Breast epithelium (tissue), 4 donors: ENCODE measurements at places on chromosomes 5 and 9.

- DNase-seq: no peak
These were observed 55.3 kb downstream of the OR2K2 start for GRCh38 chr9:111274737-111275136.

- DNase-seq: no peak
These were observed 142.6 kb downstream of the KCTD16 start for GRCh38 chr5:144313147-144313726.

DNA sequence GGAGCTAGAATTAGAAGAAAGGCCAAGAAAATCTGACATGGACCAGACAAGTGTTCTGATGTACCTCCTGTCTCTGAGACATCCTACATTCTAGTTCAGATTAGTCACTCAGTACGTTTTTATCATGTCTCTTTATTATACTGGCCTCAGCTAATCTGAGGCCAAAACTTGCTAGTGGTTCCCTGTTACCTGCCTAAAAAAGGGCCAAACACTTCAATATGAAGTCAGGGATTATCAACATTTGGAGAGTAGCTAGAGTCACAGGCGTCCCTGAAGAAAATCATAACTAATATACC, 587.4 kb downstream of the PRELID2 start:
- no peak for DNase-seq

DNA sequence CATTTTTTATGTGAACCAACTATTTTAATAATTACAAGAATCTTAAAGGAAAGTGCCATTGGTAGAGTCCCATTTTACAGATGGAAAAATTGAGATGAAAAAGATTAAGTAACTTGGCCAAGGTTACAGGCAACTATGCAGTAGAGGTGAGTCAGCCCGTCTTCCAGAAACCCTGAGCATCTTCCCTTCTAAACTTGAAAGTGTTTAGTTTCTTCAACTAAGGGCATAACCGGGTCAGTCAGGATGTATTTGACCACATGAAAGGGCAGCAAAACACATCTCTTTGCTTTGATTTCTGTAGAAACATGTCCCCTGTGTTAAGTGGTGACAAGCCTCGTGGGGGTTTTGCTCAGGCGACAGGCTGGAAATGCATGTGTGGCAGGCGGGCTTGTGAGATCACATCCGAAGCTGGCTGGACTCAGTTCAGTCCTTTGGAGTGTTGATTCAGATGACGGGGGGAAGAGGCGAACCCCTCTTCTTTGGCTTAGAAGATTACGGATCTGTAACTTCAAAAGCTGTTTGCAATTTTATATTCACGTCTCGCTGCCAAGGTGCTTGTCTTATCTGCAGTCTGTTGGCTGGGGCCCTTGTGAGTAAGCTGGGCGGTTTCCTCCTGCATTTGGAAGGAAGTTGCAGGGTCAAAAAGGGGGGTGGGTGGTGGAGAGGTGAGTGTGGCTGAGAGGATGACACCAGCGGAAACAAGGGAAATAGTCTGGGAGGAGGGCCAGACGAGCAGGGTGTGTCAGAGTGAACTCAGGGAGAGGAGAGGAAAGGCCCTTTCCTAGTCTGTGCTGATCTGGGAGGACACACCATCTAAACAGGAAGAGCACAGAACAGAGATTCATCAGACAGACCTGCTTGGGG, 78.9 kb upstream of the RPS23 start:
- peak; percentile 37 for DNase-seq

DNA sequence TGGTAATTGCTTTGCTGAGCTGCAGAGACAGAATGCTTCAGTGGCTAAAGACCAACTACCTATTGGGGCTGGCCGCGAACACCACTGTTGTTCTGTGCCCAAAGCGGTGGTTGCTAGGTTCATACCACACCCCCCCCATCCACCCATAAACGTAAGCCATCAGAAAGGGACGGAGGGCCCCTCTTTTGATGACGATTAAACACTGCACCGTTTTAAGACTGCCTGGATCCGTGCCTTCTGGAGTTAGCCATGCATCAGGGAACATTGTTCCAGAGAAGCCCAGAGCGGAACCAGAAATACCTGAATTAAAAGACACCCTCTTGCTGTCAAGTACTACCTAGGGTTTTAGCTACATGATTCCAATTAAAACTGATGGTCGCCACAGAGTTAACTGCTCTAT, 369.1 kb upstream of the DAP start:
- DNase-seq: no peak

DNA sequence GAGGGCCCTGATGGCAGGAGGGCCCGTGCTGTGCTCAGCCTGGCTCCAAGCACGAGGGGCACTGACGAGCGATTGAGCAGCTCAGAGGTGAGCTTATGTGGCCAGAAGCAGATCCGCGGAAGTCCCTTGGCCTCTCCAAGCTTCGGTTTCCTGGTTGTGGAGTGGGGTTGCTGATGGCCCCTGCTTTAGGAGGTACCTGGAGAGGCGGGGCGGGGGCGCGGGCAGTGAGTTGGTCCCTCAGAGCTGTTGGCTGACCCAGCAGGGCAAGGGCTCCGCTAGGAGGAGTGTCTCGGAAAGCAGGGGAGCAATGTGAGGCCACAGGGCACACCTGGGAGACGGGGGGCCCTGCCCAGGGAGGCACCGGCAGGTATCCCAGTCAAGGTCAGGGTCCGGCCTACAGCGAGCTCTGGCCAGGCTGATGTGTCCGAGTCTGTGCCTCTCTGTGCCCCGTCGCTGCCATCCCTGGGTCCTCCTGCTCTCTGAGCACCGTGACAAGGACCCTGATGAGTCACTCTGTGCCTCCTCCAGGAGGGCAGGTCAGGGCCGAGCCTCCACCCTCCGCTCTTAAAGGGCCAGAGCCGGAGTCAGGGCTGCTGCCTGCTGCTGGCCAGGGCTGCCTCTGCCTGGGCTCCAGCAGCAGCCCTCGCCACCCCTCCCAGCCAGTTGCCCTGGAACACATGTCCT, 14.8 kb downstream of the NCS1 start:
- DNase-seq: no peak

DNA sequence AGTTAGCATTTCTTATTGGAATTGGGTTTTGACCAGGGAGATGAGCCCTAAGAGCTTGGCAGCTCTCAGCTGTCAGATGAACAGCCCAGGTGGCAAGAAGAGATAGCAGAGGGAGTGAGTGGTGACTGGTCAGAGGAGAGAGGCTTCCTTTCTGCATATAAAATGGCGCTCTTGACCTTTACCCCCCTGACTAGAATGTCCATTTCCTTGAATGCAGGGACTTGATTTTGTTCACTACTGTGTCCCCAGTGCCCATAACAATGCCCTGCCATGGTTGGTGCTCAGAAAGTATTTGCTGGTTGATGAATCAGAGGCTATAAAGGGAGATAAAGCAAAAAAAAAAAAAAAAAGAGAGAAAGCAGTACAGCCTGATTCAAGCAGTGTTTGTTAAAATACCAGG, 7.2 kb downstream of the CHMP5 start:
- DNase-seq: no peak

GRCh38 chr5:73314395-73315257, 134.0 kb downstream of the FOXD1 start:
- no peak for DNase-seq

- no peak for DNase-seq
These were observed 123.0 kb downstream of the LHX2 start for GRCh38 chr9:124134526-124134925.

DNA sequence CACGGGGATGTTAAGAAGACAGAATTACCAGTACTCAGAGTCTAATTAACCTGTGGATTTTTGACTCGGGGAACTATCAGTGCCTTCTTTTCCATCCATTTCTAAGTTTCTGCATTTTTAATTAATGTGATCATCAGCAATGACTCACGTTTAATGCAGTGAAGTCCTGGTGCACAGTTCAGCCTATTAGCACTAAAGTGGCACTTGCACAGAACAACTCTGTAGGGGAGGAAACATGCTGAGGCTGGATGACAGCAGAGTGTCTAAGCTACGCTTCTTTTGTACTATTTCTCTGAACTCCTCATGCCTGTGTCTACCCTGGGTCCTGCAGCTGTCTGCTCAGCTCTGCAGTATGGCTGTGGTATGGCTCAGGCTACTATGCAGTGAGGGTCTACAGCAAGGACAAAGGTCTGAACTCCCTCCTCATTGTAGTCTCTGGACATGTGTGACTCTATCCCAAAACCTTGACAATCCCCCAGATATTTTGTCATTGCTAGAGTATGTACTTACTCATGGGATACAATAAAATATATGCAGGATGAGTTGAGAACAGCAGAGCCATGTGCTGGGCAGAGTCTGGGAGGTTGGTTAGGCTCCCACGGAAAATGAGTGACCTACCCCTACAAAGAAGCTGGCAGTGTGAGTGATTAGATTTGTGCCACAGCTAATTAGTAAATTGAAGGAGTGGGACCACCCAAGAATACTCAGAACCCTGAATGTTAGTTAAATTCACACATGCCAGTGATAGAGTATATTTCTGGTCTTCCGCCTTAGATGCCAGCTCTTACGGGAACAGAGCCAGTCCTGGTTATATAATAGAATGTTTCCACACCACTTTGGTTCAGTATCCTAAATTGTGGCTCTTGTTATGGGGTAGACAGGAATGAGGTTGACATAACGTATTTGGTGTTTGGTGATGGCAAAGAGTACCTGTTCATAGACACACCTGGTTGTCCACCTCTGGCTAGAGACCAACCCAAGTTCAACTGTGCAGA, 148.0 kb downstream of the GHR start:
- DNase-seq: no peak

GRCh38 chr5:57718155-57718554, 235.5 kb upstream of the ACTBL2 start:
- no peak for DNase-seq

- no peak for DNase-seq
These were observed 243.0 kb downstream of the PIK3R1 start for GRCh38 chr5:68458416-68459021.

GRCh38 chr9:124479947-124480620, 27.1 kb downstream of the NR5A1 start:
- no peak for DNase-seq

- no peak for DNase-seq
These were observed 3.3 kb downstream of the RNF20 start for GRCh38 chr9:101536938-101537337.

DNA sequence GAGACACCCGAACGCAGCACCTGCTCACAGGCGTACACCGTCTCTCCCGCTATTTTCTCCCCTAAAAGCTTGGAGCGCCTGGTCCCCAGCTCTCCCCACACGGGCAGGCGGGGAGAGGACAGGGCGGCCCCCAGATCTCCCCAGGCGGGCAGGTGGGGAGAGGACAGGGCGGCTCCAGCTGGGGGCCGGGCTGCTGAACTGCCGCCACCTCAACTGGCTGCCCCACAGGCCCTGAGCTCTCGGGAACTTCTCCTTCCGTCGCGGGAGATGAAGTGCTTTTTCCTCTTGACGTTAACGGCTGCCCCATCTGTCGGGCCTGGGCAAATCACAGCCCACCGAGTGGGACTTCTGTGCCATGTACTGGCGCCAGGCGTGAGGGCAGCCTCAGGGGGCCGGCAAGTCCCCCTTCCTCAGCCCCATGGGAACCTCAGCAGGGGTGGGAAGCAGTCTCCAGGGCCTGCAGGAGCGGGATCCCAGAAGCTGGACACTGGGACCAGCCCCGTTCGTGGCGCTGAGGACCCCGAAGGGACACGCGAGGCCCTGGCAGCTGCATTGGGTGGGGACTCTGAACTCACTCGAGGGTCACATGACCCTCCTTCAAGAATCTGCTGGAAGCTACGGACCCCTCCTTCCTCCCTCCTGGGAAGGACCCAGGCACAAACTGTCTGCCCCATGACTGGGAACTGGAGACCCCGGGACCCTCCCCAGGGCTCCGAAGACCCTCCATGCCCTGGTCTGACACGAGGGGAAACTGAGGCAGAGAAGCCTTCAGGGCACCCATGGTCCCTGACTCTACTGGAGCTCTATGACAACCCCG, 5.7 kb upstream of the EGFL7 start:
- no peak for DNase-seq

- no peak for DNase-seq
These were observed 29.8 kb downstream of the SSBP2 start for GRCh38 chr5:81721049-81721448.

- DNase-seq: no peak
These were observed 935.1 kb upstream of the WWC1 start for GRCh38 chr5:167356374-167356773.

- no peak for DNase-seq
These were observed 9.1 kb downstream of the SPATA31E1 start for GRCh38 chr9:87891754-87892153.

GRCh38 chr9:110282018-110282738, 25.9 kb upstream of the TXN start:
- DNase-seq: no peak

DNA sequence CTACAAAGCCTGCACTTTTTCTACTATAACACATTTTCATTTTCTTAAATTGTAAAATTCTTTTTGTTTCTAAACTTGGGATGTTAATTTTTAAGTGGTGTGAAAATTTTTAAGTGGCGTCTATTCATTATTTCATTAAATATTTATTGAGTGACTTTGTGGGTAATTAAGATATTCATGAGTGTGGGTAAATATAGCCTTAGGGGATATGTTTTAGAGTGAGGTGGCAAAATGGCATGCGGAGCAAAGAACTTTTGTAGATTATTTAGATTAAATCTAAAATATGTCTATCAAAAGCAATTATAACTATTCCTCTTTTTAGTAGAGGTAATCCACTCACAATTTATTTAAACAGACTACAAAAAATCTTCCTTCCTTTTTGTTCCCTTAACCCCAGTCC, 188.4 kb downstream of the PCSK1 start:
- no peak for DNase-seq

DNA sequence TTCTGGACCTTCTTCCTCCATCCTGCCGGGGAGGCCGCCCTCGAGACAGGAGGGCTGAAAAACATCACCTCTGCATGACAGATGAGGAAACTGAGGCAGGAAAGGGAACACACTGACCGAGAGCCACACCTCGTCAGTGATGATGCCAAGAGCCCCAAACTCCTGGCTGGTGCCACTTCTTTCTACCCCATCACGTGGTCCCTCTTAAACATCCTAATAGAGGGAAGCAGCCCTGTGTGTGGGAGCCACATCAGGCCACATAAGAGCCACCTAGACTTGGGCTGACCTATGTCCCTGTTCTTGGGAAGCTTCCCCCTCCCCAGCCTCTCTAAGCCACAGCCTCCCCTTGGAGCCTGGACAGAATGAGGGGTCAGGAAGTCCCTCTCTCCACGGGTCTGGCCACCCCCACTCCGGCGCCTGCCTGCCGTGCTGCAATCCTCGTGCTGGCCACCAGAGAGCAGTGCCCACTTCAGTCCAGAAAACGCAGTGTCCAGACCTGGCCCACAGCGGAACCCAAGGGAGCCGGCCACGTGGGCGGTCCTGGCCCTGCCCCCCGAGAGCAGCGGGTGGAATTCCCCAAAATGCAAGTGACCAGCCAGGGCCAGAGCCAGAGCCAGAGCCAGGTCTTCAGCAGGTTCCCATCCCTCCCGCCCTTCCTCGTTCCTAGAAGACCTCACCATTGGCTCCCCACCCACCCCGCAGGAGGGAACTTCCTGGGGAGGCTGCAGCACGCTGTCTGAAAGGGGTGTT, 54.7 kb upstream of the SARDH start:
- DNase-seq: peak; percentile 75
